ENCODE measurements at places on chromosomes 16 and 17. TPM values are rescaled to one million over a fixed set of nuclear protein-coding genes. Genes with fewer than 3 reads are reported as not detected.

Gene CLEC10A
- 4.0 TPM for polyA plus RNA-seq

Gene YBX2
- 0.53 TPM for polyA plus RNA-seq

Gene RHBDL1
- polyA plus RNA-seq, result 0.35 TPM

Gene AGRP
- polyA plus RNA-seq, result 0.50 TPM

Gene HOXB3
- polyA plus RNA-seq, result 1.3 TPM

Gene KIAA0513
- 1.8 TPM for polyA plus RNA-seq

Gene SLC47A1
- polyA plus RNA-seq, result 39.5 TPM

Gene ADAM11
- polyA plus RNA-seq, result not detected

- DNase-seq, result no peak
Observed at GRCh38 chr17:8606401-8606800, 24.1 kb downstream of the MYH10 start.

- no peak for DNase-seq
Observed at GRCh38 chr17:15213381-15214087, 51.6 kb downstream of the PMP22 start.

DNA sequence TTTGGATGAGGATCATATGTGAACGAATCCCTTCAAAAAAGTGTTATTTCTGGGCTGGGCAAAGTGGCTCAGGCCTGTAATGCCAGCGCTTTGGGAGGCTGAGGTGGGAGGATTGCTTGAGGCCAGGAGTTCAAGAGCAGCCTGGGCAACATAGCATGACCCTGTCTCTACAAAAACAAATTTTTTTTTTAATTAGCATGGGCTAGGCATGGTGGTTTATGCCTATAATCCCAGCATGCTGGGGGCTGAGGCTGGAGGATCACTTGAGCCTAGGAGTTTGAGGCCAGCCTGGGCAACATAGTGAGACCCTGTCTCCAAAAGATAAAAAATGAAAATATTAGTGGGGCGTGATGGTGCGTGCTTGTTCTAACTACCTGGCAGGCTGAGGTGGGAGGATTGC, 4.6 kb downstream of the TAOK1 start:
- no peak for DNase-seq

GRCh38 chr17:65697661-65698060, 136.2 kb upstream of the AXIN2 start:
- no peak for DNase-seq

DNA sequence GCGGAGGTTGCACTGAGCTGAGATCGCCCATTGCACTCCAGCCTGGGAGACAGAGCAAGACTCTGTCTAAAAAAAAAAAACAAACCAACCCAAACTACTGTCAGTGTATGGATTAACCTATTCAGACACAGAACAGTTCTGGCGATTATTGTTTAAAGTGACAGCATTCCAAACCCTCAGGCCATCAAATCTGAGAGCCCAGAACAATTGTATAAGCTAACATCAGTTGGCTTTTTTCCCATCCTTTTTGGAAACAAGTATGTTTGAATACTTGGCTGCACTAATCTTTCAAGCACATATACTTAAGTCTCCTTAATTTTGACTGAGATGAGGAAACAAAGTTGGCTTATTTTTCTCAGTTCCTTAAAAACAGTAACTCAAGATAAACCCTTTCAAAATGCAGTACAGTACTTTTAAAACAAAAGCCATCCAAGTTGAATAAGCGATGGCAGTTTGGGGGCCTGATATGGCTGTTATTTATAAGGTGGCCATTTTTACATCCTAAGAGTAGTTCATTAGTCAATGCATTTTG, 1.4 kb downstream of the ZSWIM7 start:
- DNase-seq, result no peak

DNA sequence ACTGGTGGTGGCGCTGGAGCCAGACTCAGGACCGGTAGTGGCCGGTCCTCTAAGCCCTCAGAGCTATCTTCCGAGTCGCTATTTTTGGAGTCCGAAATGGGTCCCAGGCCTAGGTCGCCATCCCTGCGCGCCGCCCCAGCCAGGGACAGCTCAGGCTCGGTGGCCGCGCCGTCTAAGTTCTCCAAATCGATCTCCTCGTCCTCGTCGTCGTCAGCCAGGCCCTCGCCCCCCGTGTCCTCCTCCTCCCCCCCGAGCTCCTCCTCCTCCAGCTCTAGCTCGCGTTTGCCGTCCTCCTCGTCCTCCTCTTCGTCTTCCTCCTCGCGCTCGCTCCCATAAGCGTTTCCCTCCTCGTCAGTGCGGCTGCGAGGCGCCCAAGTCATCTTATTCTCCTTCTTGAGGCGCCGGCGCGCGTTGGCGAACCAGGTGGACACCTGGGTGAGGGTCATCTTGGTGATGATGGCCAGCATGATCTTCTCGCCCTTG, 1.6 kb downstream of the IRX3 start:
- DNase-seq, result no peak

DNA sequence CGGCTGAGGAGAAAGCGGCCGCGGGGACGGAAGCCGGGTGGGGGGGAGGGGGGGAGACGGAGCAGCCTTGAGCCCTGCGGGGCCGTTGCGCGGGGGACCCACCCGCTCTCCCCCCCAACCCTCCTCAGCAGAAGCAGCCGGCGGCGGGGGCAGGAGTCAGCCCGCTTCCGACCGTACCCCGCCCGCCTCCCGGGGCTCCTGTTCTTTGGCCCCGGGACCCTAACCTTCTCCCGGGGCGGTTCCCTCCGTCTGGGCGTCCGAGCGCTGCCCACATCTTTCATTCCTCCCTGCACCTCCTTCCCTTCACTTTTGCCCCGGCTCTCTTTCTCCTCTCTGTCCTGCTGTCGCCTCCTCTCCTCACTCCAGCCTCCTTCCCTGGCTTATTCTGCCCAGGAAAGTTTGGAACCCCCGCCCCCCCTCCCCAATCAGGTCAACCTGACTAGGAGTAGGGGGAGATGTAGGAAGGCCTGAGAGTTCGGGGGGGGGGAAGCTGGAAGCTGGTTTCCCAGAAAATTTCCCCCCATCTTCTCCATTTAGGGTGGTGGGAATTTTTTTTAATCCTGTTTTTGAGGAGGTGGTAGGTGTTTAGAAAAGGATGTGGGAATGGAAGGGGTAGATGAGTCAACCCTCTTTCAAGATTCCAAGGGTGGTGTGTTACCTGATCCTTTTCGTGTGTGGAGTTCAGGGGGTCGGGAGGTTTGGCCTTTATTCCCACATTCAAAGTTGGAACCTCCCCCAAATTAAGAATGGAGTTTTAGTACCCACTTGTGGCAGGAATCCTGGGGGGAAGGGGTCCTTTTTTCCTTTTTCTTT, 427 bp upstream of the NLK start:
- DNase-seq, result no peak

DNA sequence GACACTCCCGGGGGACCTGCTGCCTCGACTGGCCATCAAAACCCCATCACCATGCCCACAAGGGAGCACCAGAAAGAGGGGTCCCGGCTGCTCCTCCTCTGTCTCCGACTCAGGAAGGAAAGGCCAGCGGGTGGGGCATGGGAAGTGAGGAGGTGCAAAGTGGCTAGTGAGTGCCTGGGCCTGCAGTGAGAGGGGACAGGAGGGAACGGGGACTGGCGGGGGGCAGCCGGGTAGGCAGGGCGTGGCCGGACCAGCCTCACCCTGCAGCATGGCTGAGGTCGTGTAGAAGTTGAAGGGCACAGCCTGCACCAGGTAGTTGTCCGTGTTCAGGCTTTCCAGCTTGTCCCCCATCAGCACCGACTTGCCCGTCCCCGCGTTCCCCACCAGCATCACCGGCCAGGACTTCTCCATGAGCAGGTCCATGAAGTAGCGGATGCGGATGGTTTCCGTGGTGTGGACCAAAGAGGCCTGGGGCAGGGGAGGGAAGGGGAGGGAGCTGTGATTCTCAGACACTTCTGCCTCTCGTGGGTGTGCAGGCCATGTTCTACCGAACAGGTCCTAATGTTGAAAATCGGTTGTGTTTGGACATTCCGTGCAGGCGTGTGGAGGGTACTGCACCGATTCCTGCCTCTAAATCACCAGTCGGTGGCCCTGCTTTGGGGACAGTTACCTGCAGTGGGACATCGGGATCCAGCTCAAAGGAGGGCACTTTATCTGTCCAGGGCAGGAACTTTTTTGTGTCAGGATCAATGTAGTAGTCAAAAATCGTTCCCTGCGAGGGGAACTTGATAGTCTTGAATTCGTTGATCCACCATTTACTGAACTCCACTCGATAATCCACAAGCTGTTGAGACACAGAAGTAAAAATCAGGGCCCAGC, 91.7 kb downstream of the DNAH17 start:
- DNase-seq, result no peak

- DNase-seq, result no peak
Observed at GRCh38 chr17:2082003-2082781, 27.3 kb downstream of the HIC1 start.

GRCh38 chr16:55577887-55578286, 11.4 kb downstream of the CAPNS2 start:
- no peak for DNase-seq

GRCh38 chr17:67369676-67370075, 3.3 kb upstream of the PSMD12 start:
- DNase-seq, result no peak

DNA sequence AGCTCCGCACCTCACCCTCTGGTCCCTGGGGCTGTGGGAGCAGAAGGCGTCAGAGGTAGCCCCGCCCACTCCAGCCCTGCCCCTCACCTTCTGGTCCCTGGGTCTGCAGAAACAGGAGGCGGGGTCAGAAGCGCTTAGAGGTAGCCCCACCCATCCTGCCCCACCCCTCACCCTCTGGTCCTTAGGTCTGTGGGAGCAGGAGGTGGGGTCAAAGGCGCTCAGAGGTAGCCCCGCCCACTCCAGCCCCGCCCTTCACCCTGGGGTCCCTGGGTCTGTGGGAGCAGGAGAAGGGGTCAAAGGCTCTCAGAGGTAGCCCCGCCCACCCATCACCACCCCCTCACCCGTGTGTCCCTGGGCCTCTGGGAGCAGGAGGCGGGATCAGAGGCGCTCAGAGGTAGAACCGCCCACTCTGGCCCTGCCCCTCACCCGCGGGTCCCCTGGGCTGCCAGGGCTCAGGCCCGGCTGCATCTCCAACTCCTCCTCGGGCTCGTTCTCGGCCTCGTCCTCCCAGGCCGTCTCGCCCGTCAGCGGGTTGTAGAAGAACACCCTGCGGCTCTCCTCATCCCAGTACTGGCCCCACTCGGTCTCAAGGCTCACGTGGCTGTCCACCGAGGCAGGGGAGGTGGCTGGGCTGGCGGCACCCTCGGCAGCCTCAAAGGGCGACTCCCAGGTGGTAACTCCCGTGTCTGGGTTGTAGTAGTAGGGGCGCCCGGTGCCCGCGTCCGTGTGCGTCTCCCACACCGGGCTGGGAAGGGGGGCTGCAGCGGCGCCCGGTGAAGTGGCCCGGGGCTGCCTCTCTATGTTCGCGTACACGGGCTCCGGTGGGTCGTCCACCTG, 27.2 kb downstream of the ARHGAP27 start:
- peak; percentile 78 for DNase-seq

DNA sequence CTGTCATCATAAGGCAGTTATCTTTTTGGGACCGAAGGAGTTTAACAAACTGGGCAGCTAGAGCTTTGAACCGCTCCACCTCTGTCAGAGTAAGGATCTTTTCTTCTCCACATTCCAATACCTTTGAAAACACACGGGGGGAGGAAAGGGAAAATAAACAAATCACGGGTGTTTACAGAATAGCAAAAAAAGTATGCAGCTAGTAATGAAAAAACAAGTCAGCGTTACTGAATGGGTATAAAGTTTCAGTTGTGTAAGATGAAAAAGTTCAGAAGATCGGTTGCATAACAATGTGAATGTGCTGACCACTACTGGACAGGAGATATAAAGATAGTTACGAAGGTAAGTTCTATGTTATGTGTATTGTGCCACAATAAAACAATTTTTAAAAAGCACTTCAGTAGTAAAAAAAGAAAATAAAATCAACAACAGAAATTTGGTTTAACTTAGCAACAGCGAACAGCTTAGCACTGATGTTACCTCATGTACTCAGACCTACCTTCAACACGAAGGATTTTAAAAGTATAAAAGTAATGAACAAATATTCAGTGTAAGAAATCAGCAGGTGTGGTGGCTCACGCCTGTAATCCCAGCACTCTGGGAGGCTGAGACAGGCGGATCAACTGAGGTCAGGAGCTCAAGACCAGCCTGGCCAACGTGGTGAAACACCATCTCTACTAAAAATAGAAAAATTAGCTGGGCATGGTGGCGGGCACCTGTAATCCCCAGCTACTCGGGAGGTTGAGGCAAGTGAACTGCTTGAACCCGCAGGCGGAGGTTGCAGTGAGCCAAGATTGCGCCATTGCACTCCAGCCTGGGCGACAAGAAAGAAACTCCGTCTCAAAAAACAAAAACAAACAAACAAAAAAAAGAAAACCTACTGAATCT, 34.3 kb downstream of the MARF1 start:
- no peak for DNase-seq

All from liver (tissue), 10 donors.